ENCODE measurements at places on chromosomes 13 and 19. TPM values are rescaled to one million over a fixed set of nuclear protein-coding genes. Genes with fewer than 3 reads are reported as not detected.

Gene PRKCG
- total RNA-seq = not detected

Gene CEACAM19
- 5.7 TPM for total RNA-seq

Gene LILRA5
- total RNA-seq = not detected

Gene KLK14
- 22.8 TPM for total RNA-seq

Gene HIPK4
- total RNA-seq = not detected

Gene ZNF611
- total RNA-seq = 6.2 TPM

Gene SYMPK
- total RNA-seq = 51.0 TPM

Gene NACC1
- total RNA-seq = 41.6 TPM

Gene ADM5
- total RNA-seq = 7.6 TPM

Gene GIPR
- 1.2 TPM for total RNA-seq

Gene GPR12
- total RNA-seq = 5.2 TPM

Gene RNF17
- not detected for total RNA-seq

Gene DLEU7
- not detected for total RNA-seq

Gene PNMA8B
- total RNA-seq = 2.5 TPM

Gene MADCAM1
- total RNA-seq = not detected

Gene ATP7B
- total RNA-seq = 8.3 TPM

Gene CAMSAP3
- 67.1 TPM for total RNA-seq

Gene NDUFA7
- 25.6 TPM for total RNA-seq

Gene SBSN
- total RNA-seq = 1,419 TPM

Gene FPR2
- total RNA-seq = not detected

Gene HSH2D
- not detected for total RNA-seq

Gene FXYD7
- not detected for total RNA-seq

Gene CADM4
- total RNA-seq = 14.1 TPM

Gene GSX1
- not detected for total RNA-seq

Gene UHRF1
- total RNA-seq = 3.3 TPM

Gene MAB21L1
- 0.39 TPM for total RNA-seq

Gene ZNF816
- 7.9 TPM for total RNA-seq

Gene PPP1R12C
- total RNA-seq = 63.9 TPM

Gene CRX
- total RNA-seq = not detected

Gene MYO16
- total RNA-seq = 0.08 TPM

Gene APOC1
- 54.4 TPM for total RNA-seq

Gene ZNF112
- 3.8 TPM for total RNA-seq

Gene SULT2A1
- not detected for total RNA-seq

Gene ABHD8
- 13.3 TPM for total RNA-seq

Gene SLC1A6
- total RNA-seq = 10.0 TPM

Gene TLE6
- not detected for total RNA-seq

Gene TJP3
- total RNA-seq = 28.1 TPM

Gene RAB20
- total RNA-seq = 6.7 TPM

Gene ZNF541
- 0.49 TPM for total RNA-seq

Gene KRTDAP
- total RNA-seq = 12,237 TPM

Gene FXYD3
- 383 TPM for total RNA-seq

Gene KISS1R
- 0.29 TPM for total RNA-seq

Gene IGSF23
- not detected for total RNA-seq

Gene KLK1
- total RNA-seq = 34.3 TPM

Gene TEX101
- total RNA-seq = not detected

Gene PEX11G
- 2.9 TPM for total RNA-seq

Gene ZNF607
- total RNA-seq = 10.5 TPM

Gene RNF225
- not detected for total RNA-seq

Gene PRR12
- 24.6 TPM for total RNA-seq

Gene LGALS14
- total RNA-seq = not detected

Gene ZNF30
- 0.44 TPM for total RNA-seq

Gene PSG1
- total RNA-seq = not detected

Gene ZNF525
- total RNA-seq = 15.3 TPM

Gene PHLDB3
- total RNA-seq = 74.4 TPM

Gene PTH2
- not detected for total RNA-seq

All from suprapubic skin (tissue), 4 donors.